Glutamatergic neuron (in vitro differentiated cells): ENCODE measurements at places on chromosomes 1 and 21. TPM values are rescaled to one million over a fixed set of nuclear protein-coding genes. Genes with fewer than 3 reads are reported as not detected.
A peak's percentile ranks its signal among the peaks of the same experiment; 100 is the strongest.

GDAP2 gene
- 34.0 TPM for total RNA-seq

DNA sequence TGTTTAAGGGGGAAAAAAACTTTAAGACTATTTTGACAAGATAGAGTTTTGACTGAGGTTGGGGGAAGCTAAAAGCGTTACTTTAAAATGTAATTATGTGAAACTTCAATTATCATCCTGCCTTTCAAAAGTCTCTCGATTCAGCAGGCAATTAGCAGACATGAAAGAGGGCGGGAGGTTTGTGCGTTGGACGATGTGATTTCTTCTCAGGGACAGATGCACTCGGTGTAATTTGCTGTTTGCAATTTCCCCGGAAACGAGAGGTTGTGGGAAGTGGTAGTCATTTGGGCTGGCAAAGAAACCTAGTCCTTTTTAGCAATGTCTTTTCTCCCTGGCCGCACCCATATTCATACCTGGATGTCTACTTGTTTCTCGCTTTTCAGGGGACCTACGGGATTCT lies 27.1 kb downstream of the KAZN start:
- no peak for DNase-seq
- H3K27ac ChIP-seq: no peak overlapping the region
- H3K4me3 ChIP-seq: no peak overlapping the region

RABGAP1L gene
- total RNA-seq: 44.1 TPM

- H3K27me3 ChIP-seq: no peaks in the 10 kb centered on the region
- H3K4me3 ChIP-seq: no peak overlapping the region
- H3K36me3 ChIP-seq: no peaks in the 10 kb centered on the region
- H3K27ac ChIP-seq: no peak overlapping the region
These were observed 129.6 kb downstream of the LRRC40 start for GRCh38 chr1:70075761-70076160.

LMOD1 gene
- 0.20 TPM for total RNA-seq

VHLL gene
- total RNA-seq: not detected

DNA sequence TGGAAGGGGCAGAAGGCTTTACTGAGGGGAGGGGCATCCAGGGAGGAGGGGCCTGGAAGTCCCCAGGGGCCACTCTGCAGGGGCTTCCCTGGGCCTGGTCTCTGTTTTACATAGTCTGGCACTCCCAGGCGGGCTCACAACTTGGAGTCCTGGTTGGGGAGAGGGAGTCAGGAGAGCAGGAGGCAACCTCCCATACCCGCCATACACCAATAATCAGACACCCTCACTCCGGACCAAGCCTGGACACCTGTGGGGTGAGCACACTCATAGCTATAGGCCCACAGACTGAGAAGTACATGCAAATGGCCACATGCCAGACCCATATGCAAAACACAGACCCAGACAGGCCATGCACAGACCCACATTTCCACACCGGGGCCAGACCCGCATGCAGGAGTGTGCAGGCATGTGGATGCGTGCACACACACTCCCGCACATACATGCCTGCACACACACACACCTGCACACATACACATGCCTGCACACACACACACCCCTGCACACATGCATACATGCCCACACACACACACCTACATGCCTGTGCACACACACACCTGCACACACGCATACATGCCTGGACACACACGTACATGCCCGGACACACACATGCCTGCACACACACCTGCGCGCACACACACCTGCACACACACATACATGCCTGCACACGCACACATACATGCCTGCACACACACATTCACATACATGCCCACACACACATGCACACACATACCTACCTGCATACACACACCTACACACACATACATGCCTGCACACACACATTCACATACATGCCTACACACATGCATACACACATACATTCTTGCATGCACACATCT lies 89.5 kb upstream of the RUNX3 start:
- H3K4me3 ChIP-seq: no peak overlapping the region
- peak overlapping the region; percentile 68 for H3K27ac ChIP-seq
- no peaks in the 10 kb centered on the region for H3K4me1 ChIP-seq
- H3K27me3 ChIP-seq: peaks cover 11% of the 10 kb centered on the region

GRCh38 chr1:66182551-66183178 lies 351.3 kb upstream of the SGIP1 start:
- H3K4me3 ChIP-seq: no peak overlapping the region
- no peaks in the 10 kb centered on the region for H3K27me3 ChIP-seq
- DNase-seq: no peak
- no peaks in the 10 kb centered on the region for H3K4me1 ChIP-seq
- no peaks in the 10 kb centered on the region for H3K36me3 ChIP-seq

- H3K36me3 ChIP-seq: peaks cover 16% of the 10 kb centered on the region
- DNase-seq: peak; percentile 10
- H3K27me3 ChIP-seq: peaks cover 3% of the 10 kb centered on the region
- H3K27ac ChIP-seq: no peak overlapping the region
- H3K4me3 ChIP-seq: no peak overlapping the region
- peaks cover 10% of the 10 kb centered on the region for H3K4me1 ChIP-seq
These were observed 40.8 kb downstream of the SLC37A1 start for GRCh38 chr21:42554251-42554961.
